ENCODE measurements at places on chromosomes 6 and 20.
A peak's percentile ranks its signal among the peaks of the same experiment; 100 is the strongest.

DNA sequence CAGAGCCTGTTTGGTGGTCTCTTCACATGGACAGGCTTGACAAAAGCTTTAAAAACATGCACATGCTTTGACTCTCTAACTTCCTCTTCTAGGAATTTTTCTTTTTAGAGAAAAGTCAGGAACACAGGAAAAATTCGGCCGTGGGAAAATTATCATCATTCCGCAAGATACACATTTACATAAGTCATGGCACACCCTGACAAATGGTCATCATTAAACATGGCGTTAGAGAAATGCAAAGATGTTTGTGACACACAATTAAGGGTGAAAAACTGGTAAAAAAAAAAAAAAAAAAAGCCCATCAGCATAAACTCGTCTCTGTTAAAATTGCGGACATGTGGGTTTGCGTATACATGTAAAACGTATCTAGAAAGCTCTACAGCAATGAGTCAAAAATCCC lies 134.2 kb upstream of the AGPAT4 start:
- no peak for DNase-seq

DNA sequence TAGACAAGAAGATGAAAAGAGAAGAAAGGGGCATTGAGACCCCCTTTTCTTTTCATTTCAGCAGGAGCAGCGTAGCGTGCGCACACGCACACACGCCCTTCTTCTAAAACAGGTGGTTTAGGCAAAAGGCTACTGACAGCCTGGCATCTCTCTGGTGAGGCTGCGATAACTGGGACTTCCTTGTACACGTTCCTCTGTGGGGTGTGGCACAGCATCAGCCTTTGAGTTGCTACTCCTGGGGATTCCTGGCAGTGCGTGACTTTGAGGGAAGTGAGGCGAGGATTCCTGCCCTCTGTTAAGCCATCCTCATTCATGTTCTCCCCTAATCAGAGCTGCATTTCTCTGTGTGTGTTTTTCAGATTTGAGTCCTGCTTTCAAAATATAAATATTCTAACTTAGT lies 94.7 kb downstream of the TMEM170B start:
- DNase-seq: peak; percentile 64

DNA sequence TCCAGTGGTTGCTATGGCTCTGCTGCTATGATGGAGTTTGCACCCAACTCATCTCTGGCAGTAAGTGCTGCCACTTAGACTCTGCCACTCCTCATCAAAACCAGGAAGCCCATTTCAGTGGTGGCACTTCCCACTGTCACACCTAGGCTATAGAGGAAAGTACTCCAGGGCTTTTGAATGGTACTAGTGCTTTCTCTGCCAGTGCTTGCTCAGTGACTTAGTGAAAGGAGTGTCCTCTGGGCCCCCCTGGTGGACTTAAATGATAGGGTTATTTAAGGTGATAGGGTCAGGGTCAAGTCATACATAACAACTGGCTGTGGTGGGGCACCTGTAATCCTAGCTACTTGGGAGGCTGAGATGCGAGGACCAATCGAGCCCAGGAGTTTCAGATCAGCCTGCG lies 22.8 kb downstream of the FITM2 start:
- no peak for DNase-seq

GRCh38 chr20:8616792-8617191 lies 452.1 kb upstream of the PLCB4 start:
- peak; percentile 52 for DNase-seq

DNA sequence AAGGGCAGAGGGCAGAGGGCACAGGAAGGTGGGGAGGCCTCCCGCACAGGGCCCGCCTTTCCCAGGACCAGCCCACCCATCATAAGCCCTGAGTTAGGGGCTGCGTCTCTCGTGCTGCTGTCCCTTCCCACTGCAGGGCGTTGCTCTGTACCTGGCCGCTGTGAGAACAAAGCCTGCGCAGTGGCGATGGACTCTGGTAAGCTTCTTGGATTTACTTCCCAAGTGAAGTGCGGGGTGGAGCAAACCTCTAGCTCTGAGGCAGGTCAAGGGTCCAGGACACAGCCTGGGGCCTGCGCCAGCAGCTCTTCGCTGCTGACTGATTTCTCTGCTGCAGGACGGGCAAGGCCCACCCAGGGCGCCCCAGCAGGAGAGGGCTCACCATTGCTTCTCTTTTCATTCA lies 23.9 kb downstream of the INSM1 start:
- no peak for DNase-seq

DNA sequence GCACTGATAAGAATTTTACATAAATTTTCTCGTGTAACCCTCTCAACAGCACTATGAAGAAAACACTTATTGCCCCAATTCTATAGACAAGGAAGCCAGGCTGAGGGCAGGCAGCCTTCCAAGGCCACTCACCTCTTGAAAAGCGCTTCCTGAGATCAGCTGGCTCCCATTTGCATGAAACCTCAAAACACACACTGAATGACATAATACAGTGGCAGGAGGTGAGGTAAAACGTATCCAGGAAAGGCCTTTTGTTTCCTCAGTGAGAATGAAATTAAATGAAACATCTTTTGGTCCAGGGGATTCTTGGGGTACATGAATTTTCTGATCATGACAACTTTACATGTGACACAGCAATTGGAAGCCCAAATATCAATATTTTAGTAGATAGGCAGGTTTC lies 112.5 kb downstream of the WDR27 start:
- DNase-seq: peak; percentile 19

GRCh38 chr6:10272591-10272990 lies 142.3 kb downstream of the TFAP2A start:
- no peak for DNase-seq
